Inflammatory macrophage treated with lipopolysaccharide for 1 hour (primary cell): ENCODE measurements at places on chromosomes 13 and 19.

DNA sequence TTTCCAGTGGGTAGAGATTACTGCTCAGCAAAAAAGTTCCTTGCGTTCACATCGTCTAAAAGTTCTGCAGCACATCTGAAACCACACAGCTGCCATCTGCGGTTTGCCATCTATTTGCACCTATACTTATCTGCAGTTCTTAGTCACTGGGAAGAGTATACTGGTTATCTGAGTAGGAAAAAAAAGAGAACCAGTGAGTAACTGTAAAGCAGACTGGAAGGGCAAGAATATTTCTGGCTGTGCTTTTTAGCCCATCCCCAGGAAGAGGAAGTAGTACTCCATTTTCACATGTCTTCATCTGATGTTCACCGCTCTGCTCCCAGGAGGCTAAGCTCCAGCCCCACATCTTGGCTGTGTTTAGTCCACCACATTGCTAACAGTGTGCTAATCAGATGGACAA lies 35.6 kb downstream of the EFNB2 start:
- no peak for DNase-seq

- no peak for DNase-seq
Measured at GRCh38 chr13:42847891-42848663, 66.7 kb downstream of the FAM216B start.

- DNase-seq, result no peak
Measured at GRCh38 chr19:39138221-39139211, 12.9 kb downstream of the PAK4 start.

GRCh38 chr19:11138601-11139300 lies 16.8 kb downstream of the SPC24 start:
- peak; percentile 54 for DNase-seq

DNA sequence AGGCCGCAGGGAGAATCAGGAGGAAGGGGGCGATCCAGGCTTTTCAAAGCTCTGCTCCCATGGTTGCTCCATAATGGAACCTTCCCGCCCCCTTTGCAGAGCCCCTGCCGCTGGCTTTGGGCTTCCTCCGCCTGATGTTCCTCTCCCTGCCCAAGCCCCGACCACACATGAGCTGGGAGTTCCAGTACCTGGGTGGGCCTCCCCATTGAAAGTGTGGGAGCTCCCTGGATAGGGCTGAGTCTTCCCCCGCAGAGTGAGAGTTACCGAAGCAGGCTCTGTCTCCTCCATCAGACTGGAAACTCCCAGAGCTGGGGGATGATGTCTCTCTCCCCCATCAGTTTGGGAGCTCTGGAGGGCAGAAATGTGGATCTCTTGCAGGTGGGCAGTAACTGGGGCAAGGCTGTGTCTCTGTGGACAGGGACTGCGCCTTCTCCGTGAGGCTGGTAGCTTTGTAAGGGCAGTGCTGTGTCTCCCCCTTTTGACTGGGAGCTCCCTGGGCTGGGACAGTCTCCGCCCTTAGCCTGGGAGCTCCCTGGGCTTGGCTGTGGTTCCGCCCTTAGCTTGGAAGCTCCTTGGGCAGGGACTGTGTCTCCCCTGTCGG lies 722 bp downstream of the DCAF15 start:
- peak; percentile 32 for DNase-seq

DNA sequence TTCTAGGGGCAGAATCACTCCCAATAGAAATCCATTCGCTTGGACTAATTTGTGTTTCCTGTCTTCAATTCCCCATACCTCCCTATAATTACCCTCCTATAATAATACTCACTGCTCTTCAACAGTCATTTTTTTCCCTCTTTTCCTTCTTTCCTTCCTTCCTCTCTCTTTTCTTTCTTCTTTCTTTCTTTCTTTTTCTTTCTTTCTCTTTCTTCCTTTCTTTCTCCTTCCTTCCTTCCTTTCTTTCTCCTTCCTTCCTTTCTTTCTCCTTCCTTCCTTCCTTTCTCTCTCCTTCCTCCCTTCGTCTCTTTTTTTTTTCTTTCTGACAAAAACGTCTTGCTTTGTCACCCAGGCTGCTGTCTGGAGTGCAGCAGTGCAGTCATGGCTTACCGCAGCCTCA lies 8.0 kb downstream of the KLK5 start:
- DNase-seq, result no peak

- peak; percentile 84 for DNase-seq
Measured at GRCh38 chr13:20566898-20567874, at the start of gene IFT88. Gene IFT88 (plus strand): TSS chr13:20567157. CDS start chr13:20574386, 7,229 bp downstream.

DNA sequence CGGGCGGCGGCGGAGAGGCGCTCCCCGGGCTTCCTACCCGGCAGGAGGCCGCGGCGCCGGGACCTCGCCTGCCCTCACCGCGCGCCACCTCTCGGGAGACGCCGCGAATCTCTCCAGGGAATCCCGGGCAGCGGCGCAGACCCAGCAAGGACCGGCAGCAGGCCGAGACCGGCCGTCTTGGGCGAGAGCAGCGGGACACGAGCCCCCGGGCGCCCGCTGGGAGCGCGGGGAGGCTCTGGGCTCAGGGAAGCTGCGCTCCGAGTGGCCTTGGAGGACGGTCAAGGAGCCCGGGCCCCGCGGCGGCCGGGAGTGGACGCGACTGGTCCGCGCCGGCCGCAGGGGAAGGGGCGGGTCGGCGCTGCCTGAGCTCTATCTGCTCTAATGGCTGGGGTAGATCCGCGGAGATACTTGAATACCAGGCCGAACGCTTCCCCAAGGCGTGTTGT lies 14.7 kb downstream of the CDX2 start:
- no peak for DNase-seq

- DNase-seq, result no peak
Measured at GRCh38 chr19:447816-448560, 12.8 kb downstream of the SHC2 start.
